ENCODE measurements at places on chromosomes 13 and 19.

- DNase-seq = no peak
Measured at GRCh38 chr19:615619-616018, 17.7 kb downstream of the POLRMT start.

DNA sequence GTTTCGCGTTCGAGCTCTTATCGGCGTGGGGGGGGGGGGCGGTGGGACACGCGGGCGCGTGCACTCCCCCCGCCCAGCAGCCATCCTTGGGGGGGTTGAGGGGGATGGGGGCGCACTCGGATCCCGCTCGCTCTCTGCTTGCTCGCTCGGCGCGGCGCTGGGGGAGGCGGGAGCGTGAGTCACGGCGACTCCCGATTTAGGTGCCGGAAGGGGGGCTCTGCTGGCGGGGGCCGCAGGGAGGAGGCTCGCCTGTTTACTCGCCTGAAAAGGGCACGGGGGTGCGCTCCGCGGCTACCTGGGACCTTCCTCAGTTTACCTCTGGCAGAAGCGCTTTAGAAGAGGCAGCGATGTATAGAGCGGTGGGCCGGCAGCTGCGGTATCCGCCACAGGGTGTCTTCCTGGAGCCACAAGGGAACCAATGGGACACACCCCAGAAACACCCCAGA, 1.1 kb upstream of the PDE4A start:
- no peak for DNase-seq

DNA sequence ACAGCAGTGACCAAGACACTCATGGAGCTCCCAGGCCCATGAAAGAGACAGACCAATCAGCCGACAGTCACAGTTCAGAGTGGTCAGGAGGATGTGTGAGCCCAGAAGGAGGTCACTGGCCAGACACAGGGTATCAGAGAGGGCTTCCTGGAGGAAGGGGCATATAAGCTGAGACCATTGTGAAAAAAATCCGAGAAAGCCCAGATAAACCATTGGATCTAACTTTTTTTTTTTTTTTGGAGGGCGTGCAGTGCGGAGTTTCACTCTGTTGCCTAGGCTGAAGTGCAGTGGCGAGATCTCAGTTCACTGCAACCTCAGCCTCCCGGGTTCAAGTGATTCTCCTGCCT, 4.2 kb downstream of the ITPKC start:
- DNase-seq = no peak

GRCh38 chr13:110254151-110254679, 52.7 kb downstream of the COL4A1 start:
- DNase-seq = no peak

- DNase-seq = peak; percentile 37
Measured at GRCh38 chr19:53195265-53195903, 2.2 kb upstream of the ZNF665 start.

- no peak for DNase-seq
Measured at GRCh38 chr13:74931698-74932433, 550.1 kb downstream of the TBC1D4 start.

DNA sequence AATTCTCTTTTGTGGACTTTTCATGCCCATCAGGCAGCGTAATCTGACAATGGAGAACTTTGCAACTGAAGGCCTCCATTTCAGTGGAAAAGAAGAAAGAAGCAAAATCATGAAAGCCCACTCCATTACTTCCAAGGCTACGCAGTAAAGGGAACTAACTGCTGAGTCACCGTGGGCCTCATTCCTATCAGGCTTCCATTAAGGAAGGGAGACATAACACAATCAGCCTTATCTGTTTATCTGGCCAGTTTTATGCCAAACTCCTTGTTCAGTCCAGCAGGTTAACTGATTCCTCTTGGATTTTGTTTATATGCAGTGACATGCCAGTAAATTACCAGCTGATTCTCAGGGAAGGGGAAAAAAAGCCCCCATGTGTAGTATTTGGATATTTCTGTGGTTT, 56.8 kb upstream of the KATNAL1 start:
- DNase-seq = no peak

DNA sequence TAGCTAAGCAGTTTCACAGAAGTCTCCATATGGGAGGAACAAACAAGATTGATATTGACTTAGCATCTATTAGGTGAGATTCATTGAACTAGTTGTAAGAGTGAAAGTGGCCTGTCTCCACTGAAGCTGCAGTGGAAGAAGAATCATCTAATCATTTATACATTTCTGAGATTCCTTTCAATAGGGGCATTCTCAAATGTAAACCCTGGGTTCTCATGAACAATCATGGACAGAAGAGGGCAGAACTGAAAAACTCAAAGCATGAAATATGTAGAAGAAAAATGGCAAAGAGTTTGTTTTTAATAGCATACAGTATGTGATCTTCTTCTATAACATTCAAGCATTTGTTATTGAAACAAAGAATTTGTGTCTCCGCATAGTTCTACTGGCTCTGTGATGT, 17.6 kb upstream of the POSTN start:
- no peak for DNase-seq

DNA sequence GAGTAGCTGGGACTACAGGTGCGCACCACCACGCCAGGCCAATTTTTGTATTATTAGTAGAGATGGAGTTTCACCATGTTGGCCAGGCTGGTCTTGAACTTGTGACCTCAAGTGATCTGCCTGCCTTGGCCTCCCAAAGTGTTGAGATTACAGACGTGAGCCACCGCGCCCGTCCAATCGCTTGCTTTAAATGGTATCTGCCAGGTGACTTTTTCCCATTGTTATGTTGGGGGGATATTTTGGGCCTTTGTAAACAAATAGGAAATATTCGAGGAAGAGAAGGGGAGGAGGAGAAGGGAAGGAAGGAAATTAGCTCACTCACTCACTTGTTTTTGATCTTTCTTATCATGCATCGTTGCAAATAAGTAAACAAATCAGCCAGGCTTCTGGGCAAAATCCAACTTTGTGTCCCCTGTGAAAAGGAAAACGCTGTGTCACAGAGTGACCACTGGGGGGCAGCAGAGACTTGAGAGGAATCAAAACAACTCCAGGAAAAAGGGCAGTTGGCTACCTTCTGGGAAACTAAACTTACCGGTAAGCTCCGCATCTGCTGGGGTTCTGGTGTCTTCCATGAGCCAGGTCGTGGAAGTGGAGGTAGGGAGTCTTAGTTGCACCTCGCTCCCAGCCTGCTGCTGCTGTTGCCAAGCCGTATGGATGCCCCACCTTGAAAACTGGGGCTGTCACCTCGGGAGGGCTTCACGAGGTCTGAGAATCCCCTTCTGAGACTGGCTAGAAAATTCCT, 9.3 kb upstream of the RANBP3 start:
- peak; percentile 74 for DNase-seq

DNA sequence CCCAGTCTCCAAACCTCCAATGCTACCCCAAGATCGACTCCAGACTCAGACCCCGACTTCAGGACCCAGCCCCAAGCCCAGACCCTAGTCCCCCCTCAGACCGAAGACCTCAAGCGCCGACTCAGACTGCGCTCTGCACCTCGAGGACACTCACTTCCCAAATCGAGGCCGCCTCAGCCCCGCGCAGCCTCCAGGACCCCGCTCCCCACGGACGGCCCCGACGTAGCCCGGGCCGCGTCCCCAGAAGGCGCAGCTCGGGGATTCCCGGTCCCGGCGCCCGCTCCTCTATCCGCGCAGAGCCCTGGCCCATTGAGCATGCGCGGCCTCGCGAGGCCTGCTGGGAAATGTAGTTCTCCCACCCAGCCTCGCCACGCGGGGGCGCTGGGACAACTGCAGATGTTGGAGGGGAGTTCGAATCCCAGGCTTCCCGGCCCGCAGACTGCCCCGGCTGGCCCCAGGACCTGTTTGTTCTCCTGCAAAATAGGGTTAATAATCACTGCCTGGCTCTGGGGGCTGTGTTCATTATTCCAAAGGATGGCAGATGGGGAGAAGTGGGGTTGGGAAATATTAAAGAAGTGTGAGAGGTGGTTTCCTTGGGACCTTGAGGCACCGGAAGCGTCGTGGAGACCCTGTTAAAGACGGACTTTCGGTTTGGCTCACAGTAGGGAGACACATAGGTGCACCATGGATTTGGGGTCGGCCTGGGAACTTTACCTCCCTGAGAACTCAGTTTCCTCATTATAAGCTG, at the start of gene APBA3:
APBA3 (minus strand) TSS at position 311 of the 748 bp plus-strand sequence. CDS start 1,428 bp downstream, outside the sequence.
- peak; percentile 94 for DNase-seq

Data from SHP77 (cell line).